ENCODE measurements at places on chromosomes 6 and 20. TPM values are rescaled to one million over a fixed set of nuclear protein-coding genes. Genes with fewer than 3 reads are reported as not detected.

The GMNN gene
- polyA plus RNA-seq = 59.4 TPM

DNA sequence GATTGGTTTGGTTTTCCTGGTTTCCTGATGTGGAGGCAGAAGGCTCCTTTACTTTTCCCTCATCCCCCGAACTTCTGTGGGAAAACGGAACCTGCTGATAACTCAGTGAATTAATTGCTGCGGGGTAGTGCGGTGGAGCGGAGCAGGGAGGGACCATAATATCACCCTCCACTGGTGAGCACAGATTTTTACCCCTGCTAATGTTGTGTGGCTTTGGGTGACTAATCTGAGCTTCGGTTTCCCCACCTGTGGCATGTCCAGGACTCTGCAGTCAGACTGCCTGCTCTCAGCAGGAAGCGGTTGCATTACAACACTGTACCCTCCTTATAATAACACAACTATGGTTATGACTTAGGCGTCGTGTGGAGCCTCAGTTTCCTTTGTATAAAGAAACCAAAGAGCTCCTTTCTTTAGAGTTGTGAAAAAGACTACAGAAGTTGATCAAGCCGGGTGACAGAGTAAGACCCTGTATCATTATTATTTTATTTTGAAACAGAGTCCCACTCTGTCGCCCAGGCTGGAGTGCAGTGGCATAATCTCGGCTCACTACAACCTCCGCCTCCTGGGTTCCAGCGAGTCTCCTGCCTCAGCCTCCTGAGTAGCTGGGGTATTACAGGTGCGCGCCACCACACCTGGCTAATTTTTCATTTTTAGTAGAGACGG lies 2.2 kb upstream of the ID1 start:
- no peak for DNase-seq

DNA sequence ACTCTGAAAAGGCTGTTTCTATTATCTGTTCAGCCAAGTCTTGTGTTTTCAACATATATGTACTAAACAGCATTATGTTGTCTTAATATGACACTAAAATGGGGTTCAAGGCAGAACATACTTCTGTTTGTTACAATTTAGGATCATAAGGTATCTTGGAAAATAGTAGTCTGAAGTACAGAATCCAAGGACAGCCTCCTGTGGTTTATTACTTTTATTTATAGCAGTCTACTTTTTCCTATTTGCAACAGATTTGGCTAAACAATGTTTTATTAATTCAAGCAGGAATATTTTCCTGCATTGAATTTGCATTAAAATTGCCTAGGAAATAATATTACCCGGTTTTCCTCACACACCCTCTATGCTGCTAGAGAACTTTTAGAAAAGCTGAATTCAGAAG lies 67.7 kb downstream of the PLEKHG1 start:
- no peak for DNase-seq

DNA sequence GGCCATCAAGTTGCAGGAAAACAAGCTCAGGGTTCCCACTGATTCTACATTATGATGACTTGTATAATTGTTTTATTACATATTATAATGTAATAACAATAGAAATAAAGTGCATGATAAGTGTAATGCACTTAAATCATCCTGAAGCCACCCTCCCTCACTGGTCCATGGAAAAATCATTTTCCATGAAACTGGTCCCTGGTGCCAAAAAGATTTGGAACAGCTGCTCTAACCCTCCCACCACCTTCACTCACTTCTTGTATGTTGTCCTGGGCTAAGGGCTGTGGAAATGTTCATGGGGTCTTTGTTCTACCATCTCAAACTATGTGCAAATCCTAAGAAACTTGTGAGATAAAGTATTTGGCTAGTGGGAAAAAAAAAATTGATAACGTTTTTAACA lies 133.8 kb downstream of the LRRC1 start:
- no peak for DNase-seq

The PHACTR1 gene
- polyA plus RNA-seq = 9.9 TPM

DNA sequence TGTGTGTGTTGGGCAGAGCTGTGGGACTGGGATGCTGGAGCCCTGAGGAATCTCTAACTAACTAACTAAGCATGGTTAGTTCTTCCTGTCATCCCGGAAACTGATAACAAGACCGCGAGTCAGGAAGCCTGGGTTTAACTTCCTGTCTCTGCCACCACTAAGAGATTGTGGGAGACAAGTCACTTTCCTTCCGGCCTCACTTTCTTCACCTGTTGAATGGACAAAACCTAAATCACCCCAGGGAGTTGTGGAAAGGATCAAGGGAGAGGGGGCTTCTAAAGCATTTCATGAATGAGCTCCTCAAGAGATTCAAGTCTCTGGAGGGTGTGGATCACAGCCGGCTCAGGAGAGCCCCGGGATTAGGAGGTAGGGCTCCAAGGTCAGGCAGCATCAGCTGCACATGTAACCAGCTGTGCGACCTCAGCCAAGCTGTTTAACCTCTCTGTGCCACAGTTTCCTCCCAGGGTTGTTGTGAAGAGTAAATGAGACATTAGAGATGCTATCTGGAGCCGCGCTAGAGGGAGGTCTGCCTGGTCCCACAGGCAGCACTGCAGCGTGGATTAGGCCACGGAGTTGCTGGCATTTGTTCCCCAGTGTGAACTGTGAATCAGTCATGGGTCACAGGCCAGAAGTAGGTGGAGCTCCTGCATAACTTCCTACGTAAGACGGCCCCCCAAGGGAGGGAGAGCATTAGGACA lies 105.1 kb downstream of the TOX2 start:
- no peak for DNase-seq

The RBBP8NL gene
- polyA plus RNA-seq = 0.87 TPM

The SFTA2 gene
- 1.1 TPM for polyA plus RNA-seq

DNA sequence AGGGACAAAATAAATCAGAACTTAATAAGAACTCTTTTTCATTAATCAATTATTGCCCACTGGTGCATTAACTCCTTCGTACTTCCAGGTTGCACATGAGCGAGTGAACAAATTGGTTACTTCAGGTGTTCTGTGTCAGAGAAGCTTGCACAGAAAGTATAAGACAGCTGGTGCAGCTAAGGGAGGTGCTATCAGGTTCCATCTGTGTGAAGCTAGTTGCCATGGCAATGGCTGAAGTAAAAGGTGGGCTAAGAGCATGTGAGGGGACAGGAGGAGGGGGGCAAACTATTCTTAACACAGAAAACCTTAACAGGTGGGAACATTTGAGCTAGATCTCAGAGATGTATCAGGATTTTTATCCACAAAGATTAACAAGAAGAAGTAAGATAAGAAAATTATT lies 81.6 kb downstream of the MANEA start:
- DNase-seq = no peak

The IL17A gene
- polyA plus RNA-seq = not detected

GRCh38 chr6:9927275-9927674 lies 487.6 kb downstream of the TFAP2A start:
- no peak for DNase-seq

- no peak for DNase-seq
These were observed 155.6 kb upstream of the SNX9 start for GRCh38 chr6:157667211-157668008.

DNA sequence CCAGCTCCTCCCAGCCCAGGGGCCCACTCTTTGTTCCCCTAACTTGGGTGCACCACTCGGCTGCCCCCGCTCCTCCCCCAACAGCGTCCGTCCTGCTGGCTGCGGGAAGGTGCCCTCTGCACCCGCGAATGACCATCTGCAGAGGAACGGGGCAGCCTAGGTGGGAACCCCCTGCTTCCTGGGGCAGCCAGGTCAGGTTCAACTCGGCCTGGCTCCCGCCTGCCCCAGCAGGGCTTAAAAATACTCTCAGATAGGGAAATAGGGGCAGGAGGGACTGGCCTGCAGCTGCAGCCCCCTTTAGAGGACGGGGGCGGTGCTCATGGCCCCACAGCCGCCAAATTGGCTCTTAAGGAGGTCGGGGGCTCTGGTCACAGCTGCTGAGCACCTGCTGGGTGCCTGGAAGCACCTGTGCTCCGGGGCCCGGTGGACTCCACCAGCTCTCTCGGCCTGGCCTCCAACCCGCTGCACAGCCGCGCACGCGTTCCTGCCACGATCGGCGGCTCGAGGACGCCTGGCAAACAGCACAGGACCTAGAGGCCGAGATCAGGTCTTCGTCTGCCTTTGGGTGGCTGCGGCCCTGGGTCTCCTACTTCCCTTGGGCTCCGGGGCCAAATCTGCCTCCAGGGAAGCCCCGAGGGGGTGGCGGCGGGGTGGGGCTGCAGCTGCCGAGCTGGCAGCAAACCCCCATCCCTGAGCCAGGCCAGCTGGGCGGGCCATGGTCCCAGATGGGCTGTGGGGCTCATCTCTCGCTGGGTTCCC lies 700 bp upstream of the LAMA5 start:
- DNase-seq = no peak

The FLRT3 gene
- polyA plus RNA-seq = 179 TPM

- no peak for DNase-seq
These were observed 41.2 kb downstream of the CDC5L start for GRCh38 chr6:44428682-44429081.

The TFAP2C gene
- 0.94 TPM for polyA plus RNA-seq

- no peak for DNase-seq
These were observed 30.6 kb upstream of the ME1 start for GRCh38 chr6:83461438-83461837.

DNA sequence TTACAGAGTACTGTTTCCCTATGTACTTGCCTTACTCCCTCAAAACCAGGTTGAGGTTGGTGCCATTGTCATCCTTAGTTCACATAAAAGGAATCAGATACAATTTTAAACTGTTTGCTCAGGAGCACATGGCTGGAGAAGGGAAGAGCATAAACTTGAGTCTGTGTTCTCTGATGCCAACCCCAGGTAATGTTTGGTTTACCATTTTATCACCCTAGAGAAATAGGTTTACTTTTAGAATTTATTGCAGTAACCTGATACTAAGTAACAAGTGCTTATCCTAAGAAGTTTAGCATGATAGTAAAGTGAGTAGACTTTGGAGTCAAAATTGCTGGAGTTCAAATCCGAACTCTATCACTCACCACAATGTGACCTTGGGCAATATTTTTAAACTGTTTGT lies 86.3 kb downstream of the RFPL4B start:
- no peak for DNase-seq

- no peak for DNase-seq
These were observed 101.6 kb upstream of the CARMIL1 start for GRCh38 chr6:25177500-25178028.

The MICA gene
- 6.9 TPM for polyA plus RNA-seq

The TRIM10 gene
- polyA plus RNA-seq = 0.82 TPM

GRCh38 chr20:33674294-33675135 lies at the start of gene NECAB3:
Gene NECAB3 (minus strand): TSS chr20:33674428. CDS start chr20:33674352, 76 bp downstream.
- DNase-seq = no peak

DNA sequence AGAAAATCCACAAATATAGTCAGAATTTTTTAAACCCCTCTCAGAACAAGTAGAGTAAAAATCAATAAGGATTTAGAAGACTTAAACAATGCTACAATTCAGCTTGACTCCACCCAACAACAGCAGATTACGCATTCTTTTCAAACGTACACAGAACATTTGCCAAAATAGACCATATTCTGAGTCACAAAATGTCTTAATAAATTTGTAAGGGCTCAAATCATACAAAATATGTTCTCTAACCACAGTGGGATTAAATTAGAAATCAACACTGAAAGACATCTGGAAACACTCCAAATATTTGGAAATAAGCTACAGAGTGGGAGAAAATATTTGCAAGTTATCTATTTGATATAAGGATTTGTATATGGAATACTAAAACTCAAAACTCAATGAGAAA lies 164.2 kb upstream of the AKAP12 start:
- DNase-seq = no peak

The BPI gene
- polyA plus RNA-seq = not detected

The ECT2L gene
- polyA plus RNA-seq = 0.14 TPM

DNA sequence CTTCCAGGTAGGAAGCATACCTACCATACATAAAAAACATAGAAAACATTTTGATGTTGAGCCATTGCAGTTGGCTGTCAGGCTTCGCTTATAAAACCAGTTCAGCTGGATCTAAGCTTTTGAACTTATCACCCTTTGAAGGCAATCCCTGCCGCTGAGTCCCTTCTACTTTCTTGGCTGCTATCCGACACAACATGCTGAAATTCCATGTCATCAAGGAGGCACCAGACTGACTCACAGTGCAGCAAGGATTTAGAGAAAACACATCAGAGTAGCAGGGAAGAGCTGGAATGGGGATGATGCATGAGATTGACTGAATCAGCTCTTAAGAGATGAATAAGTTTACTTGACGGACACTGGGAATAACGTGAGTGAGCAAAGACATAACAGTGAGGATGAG lies 135.0 kb upstream of the MAN1A1 start:
- no peak for DNase-seq

DNA sequence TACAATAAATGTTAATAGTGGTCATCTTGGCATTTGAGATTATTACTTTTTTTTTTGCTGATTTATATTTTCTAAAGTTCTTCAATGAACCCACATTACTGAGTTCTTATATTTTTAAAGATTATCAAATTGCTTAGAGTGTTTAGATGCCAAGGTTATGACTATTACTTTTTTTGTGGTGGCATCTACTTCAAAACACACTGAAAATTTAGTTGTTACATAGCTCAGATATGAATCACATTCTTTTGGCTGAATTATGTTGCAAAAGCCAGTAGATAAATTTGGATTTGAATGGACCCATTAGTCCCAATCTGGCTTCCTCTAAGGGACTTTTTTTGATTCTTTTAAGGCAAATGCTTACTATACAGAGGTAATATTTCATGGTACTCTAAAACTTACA lies 8.9 kb downstream of the UTRN start:
- DNase-seq = no peak

DNA sequence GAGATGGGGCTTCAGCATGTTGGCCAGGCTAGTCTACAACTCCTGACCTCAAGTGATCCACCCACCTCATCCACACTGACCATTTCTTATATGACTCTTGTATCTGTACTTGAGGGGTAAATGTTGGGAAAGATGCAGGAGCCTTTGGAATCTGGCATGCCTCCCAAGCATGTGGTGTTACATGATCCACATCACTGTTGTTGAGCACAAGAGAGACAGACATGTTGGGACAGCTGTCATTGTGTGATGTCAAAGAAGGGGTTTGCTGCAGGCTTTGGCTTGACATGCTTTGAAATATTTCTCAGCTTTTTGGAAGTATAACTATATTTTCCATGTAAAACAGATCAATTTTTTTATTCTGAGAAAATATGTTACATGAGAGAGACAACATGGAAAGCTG lies 139.9 kb downstream of the MOXD1 start:
- DNase-seq = no peak

- DNase-seq = no peak
These were observed 65.5 kb downstream of the MAN1A1 start for GRCh38 chr6:119283979-119284545.

DNA sequence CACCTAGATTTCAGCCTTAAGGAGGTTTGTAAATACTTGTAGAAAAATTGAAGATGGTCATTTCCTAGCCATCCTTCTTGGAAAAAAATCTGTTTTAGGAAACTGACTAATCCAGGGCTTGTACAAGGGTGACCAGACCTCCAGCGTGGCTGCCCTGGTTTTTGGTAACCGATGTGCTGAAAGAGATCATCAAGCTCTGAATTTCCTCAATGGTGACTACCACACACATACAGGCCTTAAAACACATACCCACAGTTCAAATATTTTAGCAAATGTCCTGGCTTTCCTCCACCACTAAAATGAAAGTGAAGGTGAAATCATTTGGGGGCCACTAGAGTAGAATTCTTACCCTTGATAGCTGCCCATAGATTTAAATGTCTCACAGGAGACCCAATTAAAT lies 215.3 kb upstream of the SUPT3H start:
- no peak for DNase-seq

The HCRTR2 gene
- polyA plus RNA-seq = 0.28 TPM

The RAB44 gene
- polyA plus RNA-seq = 0.04 TPM

GRCh38 chr6:50180646-50181045 lies 130.9 kb upstream of the DEFB112 start:
- no peak for DNase-seq

The LST1 gene
- 4.9 TPM for polyA plus RNA-seq

GRCh38 chr20:57653910-57654309 lies 33.7 kb upstream of the ZBP1 start:
- DNase-seq = no peak

The SLC22A3 gene
- polyA plus RNA-seq = 3.8 TPM

- no peak for DNase-seq
These were observed 31.5 kb upstream of the GCM1 start for GRCh38 chr6:53179961-53180651.
